ENCODE measurements at places on chromosomes 12 and 14.

DNA sequence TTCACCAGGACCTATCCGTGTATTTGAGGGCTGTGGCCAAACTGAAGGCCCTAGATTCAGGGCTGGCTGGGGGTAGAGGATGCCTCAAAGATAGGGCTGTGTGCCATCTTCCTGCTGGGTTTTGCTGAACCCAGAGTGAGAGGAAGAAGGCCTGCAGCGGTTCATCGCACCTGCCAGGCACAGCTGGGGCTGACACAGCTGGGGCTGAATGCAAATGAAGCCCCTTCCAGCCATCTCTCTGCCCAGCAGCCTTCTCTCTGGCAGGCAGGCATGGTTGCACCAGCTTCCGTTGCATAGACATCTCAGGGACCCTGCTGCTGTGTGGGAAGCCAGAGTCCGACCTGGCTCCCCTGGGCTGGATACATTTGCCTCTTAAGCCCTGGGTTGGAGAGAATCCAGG, 152.4 kb downstream of the TSPAN9 start:
- no peak for DNase-seq

DNA sequence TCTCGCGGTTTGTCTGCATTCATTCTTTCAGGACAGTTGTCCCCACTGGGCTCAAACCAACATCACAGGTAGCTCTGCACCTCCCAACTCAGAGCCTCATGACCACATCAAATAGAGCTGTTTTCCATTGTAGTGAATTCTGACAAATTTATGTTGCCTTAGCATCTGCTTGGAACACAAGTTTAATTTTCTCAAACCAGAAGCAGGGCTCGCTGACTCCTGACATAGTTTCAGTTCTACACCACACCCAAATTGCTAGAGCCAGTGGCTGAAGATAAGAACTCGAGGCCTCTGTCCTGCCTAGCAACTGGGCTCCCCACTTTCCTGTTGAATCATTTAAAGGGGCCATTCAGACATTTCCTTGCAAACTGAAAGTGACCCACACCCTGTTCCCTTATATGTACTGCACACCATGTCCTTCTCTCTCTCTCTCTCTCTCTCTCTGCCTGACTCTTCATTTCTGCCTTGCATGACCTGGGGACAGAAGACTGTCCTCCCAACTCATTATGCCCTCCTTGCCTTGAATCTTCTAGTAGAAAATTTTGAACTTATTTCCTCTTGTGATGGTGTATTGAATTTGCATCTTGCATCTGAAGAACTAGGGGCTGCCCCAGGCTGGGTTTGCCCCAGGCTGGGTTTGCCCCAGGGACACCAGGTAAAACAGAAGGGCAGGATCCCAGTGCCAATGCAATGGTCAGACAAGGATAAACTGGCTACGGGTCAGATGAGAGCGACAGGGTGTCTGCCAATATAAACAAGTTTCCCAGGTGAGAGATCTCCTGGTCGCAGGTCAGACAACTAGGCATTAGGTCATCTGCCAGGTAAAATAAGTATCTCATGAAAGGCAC, 9.7 kb upstream of the WSCD2 start:
- DNase-seq, result no peak

DNA sequence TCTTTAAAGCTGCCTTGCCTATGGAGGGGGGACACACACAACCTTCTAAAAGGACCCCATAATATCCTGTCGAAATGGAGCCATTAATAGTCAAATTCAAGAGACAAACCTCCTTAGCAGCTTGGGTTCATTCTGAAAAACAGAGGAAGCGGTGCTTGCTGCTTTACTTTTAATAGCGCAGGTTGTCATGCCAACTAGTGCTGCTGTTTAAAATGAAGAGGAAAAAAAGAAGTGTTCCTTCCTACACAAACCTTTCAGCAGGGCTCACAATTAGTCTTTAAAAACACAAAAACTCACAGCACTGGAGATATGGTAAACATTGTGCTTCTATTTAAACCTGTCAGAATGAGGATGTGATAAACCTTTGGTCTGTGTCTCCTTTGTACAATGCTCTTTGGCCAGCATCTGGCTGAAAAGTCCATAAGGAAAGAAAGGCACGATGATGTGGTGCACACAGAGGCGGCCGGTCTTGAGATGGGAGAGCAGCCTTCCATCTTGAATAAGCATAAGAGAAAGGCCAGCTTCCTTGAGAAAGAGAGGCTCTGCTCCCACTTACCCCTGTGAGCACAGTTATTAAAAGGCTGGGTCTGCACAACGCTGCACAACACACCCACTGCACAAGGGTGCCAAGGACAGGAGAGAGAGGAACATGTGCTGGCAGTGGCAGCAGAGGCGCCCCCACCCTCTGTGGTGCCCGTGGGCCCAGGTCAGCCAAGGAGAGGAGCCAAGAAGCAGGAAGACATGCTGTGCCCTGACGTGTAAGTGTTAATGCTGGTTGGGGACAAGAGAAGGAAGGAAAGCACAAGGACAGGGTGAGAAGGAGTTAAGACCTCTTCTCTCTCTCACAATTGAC, 144.6 kb downstream of the TTC7B start:
- no peak for DNase-seq

DNA sequence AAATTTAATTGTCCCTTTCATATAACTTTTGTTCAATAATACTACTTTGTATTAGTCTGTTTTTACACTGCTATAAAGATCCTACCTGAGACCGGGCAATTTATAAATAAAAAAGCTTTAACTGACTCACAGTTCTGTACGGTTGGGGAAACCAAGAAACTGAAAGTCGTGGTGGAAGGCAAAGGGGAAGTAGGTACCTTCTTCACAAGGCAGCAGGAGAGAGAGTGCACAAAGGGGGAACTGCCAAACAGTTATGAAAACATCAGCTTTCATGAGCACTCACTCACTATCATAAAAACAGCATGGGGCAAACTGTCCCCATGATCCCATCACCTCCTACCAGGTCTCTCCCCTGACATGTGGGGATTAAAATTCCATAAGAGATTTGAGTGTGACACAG, 1069.0 kb downstream of the FSCB start:
- no peak for DNase-seq

- no peak for DNase-seq
Observed at GRCh38 chr12:17214929-17215328, 609.0 kb upstream of the LMO3 start.

- DNase-seq, result no peak
Observed at GRCh38 chr12:54682674-54683073, 34.5 kb upstream of the DCD start.

DNA sequence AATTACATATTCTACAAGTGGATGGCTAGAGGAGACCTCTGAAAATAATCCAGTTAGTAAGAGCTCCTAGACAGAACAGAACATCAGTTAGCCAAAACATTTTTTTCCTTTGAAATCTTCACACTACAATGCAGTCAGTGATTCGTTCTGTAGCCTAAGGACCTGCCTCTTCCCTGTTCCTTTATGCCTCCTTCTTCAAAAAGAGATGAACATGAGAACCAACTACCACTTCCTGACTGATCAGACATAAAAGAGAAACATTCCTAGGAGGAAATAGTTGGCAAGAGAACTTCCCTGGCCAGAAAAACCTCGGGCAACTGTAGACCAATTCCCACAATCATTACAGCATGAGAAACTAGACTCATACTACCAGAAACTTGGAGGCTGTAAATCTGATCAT, 29.4 kb downstream of the ITPR2 start:
- no peak for DNase-seq

Measured in activated T-cell treated with anti-CD3 and anti-CD28 coated beads for 4 hours (primary cell).